NCI-H1417 treated with DMSO at 0.1 percent for 48 hours (cell line): ENCODE measurements at places on chromosomes 11 and 22.

DNA sequence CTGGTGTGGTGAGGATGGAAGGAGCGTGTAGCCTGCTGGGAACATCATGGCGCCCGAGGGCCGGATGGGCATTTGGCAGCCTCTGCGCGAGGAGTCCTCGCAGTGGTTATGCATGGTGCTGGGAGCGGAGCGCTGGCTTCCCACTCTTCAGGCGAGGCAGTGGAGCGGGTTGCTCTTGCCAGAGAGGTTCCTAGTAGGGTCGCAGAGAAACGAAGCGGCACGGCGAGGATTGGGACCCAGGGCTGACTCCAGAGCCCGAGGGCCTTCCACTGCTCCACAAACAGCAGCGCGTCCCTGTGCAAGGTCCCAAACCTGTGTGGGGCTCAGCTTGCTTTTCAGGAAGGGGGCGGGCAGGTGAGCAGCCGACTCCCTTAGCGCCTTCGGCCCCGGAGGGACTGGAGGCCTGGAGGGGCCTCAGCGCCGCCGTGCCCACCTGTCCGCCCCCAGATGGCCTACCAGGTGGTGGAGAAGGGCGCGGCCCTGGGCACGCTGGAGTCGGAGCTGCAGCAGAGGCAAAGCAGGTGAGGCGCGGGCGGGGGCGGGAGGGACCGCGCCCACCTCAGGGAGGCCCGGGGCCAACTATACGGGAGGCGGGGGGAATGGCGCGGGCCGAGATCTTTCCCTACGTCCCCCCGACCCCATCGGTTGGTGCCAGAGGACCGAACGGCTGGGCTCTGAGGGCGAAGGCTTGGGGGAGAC lies 7.2 kb downstream of the ATG16L2 start:
- DNase-seq: no peak

DNA sequence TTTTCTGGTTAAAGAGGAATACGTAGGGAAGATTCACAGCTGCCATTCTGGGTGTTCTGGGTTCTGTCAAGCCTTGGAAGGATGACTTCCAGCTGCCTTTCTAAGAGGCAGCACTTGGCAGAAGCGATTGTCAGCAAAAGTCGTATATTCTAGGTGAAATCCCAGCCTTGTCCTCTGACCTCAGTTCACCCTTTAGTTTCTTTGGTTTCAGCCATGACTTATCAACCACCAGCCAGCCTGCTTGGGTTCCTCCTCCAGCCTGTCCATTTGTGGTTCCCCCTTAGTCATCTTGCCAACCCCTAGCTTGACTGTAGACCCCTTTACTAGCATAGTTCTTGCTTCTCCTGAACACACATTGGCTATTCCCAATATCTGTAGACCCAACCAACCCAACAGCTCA lies 102.3 kb upstream of the CD44 start:
- no peak for DNase-seq

GRCh38 chr11:121466063-121466794 lies 13.5 kb upstream of the SORL1-AS1 start:
- DNase-seq: peak; percentile 69

DNA sequence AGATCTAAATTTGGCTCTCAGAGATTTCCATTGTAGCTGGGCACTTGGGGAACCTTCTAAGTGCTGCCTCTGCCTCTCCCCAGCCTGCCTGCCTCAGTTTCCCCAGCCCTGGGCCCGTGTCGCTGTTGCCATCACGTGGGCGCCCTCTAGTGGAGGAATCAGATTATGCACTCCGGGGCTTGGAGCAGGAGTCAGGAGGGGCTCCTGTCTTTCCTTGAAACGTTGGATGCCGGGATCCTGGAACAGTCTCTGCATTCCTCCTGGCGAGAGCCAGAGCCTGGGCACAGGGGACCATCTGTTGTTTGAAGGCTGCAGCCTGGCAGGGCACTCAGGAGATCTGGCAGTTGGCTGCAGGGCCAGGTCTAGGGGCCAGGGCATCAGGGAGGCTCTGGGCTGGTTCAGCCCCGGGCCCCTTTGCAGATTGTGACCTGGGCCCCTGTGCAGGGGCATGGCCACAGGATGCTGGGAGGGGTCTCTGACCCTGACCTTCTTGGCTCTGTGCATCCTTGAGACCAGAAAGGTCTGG lies 71.6 kb downstream of the LRP5 start:
- DNase-seq: no peak

- no peak for DNase-seq
These were observed 469 bp downstream of the ZBED5 start for GRCh38 chr11:10857459-10857708.

- DNase-seq: no peak
These were observed 288.1 kb downstream of the ETS1 start for GRCh38 chr11:128299132-128299726.

DNA sequence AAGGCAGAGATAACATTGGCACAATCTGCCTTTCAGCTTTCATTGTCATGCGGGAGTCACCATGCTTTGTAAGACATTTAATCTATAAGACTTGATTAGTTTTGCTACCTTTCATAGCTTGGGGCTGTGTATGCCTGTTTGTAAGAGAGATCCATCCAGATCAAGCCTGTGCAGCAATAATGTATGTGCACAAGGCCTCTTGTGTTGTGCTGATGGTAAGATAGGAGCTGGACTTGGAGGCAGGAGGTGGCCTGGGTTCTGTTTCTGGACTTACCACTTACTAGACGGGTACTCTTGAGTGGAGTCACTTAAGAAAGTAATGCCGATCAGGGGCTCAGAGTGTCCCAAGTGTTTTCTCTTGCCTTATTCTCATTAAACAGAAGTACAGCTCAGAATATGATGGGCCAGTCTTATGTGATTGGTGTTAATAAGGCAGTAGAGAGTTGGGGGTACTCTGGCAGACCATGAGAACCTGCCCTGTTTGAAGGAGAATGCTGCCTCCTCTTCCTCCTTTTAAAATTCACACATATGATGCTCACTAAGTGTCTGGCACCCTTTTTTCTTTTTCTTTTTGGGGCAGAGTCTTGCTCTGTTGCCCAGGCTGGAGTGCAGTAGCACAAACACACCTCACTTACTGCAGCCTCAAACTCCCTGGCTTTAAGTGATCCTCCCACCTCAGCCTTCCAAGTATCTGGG lies 30.9 kb downstream of the PTPRJ start:
- no peak for DNase-seq

DNA sequence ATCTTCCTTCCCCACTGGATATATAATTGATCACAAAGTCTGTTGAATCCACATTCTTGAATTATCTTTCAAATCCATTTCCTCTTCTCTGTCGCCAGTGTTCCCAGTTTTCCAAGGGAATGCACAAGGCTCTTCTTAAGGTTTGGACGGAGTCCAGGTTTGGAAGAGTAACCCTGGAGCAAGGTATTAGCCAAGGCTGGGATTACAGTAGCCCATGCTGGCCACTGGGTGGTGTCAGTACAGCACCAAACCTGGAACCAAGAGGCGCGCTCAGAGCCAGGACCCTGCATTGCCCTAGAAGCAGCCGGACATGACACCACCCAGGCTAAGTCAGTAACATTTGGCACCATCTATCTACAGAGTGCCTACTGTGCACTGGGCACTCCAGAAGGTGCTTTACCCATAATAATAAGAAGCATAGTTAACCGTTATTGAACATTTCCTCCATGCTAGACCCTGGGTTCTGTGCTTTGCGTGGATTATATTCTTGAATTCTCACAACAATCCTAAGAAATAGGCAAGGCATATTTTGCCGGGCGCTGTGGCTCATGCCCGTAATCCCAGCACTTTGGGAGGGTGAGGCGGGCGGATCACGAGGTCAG lies 48.0 kb upstream of the CLPB start:
- peak; percentile 14 for DNase-seq

DNA sequence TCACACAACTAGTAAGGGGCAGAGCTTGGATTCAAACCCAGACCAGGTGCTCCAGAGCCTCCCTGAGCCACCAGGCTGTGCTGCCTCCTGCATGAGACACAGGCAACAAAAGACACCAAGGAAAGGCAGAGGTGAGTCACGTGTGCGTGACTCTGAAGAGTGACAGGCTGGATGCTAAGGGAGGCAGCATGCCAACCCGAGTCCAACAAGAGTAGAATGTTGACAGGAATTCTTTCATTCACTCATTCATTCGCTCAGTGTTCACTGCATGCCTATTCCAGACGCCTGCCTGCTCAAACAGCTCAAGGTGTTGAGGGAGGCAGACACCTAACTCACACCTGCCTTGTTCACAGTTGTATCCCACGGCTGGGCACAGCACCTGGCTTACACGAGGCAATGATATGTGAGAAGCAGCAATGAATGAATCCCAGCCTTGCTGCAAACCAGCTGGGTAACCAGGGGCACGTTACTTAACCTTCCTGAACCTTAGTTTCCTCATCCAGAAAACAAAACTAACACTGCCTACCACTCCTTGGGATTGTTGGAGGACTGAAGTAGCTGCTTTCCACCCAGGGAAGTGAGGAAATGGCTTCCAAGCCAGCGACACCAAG lies 73.8 kb upstream of the ARFGAP3 start:
- DNase-seq: no peak

- no peak for DNase-seq
These were observed 41.3 kb downstream of the POU2F3 start for GRCh38 chr11:120281143-120281795.

DNA sequence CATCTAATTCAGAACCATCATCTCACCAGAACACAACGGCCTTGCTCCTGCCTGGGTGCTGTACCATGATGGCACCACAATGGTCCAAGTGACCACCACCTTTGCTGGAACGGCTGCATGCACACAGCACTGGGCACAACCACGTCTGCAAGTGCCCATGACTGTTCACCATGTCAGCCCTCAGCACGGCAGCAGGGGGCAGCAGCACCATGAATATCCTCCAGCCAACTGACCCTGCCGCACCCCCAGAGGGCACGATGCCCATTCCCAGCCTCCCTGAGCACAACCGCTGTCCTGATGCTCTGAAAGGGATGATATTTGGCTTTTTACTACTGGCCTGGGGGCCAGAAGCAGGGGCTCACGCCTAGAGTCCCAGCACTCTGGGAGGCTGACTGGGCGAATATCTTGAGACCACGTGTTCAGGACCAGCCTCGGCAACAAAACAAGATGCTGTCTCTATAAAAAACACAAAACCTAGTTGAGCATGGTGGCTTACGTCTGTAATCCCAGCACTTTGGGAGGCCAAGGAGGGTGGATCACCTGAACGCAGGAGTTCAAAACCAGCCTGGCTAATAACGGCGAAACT lies 25.7 kb downstream of the DRD4 start:
- no peak for DNase-seq

GRCh38 chr22:37363261-37363992 lies 63.9 kb downstream of the ELFN2 start:
- DNase-seq: no peak

DNA sequence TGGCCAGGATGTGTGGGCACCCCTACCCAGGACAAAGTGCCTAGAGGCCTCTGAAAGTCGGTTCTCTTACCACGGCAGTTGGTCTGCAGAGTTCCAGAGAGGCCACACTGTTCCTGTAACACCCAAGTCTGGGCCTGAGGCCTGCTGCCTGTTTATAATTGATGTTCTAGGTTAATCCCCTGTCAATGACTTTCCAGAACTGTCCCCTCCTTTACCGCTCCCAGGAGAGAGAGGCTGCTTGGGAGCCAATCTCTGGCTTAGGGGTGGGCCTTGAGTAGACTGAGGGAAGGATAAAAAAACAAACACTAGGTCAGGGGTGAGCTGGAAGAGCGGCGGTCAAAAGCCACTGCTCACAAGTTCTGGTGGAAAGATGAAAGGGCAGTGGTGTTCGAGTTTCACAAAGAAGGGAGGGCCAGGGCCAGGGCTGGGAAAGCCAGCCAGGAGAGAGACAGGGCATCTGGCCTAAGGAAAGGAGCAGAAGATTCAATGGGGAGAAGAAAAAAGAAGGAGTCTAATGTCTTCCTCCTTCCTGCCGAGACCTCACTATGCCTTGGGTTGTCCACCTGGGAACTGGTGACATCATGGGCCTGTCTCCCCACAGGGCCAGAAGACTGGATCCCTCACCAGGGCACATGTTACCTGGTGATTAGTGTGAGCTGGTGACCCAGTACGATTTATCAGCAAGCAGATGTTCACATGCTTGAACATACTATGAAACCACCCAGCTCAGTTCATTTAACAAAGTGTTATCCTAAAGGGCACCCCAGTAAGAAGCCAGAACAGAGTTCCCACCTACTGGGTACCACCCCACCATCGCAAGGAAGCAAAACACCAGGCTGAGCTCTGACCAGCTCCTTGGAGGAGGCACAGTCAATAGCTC lies 50.2 kb downstream of the PC start:
- DNase-seq: no peak

GRCh38 chr11:120903686-120904085 lies 120.2 kb upstream of the TBCEL start:
- DNase-seq: no peak

- no peak for DNase-seq
These were observed 34.7 kb downstream of the CCDC83 start for GRCh38 chr11:85889676-85890579.

DNA sequence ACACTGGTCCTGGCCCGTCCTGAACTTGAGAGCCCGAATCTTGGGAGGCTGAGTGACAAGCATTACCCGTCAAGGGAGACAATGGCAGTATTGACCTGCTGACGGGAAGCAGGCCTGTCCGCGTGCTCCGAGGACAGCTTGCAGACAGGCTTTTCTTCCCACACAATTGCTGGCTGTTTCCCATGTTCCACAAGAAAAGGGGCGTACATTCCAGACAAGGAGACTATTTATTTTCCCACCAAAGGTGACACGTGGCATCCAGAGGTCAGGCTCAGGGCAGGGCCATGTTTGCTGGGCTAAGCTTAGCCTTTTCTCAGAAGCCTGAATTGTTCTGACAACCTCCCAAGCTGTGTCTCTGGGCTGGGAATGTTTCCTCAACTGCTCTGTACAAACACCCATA lies 86.9 kb upstream of the SPON1 start:
- no peak for DNase-seq

- DNase-seq: no peak
These were observed 29.7 kb upstream of the DDX6 start for GRCh38 chr11:118820412-118821357.

GRCh38 chr11:48106166-48106565 lies 110.4 kb upstream of the OR4B1 start:
- no peak for DNase-seq

DNA sequence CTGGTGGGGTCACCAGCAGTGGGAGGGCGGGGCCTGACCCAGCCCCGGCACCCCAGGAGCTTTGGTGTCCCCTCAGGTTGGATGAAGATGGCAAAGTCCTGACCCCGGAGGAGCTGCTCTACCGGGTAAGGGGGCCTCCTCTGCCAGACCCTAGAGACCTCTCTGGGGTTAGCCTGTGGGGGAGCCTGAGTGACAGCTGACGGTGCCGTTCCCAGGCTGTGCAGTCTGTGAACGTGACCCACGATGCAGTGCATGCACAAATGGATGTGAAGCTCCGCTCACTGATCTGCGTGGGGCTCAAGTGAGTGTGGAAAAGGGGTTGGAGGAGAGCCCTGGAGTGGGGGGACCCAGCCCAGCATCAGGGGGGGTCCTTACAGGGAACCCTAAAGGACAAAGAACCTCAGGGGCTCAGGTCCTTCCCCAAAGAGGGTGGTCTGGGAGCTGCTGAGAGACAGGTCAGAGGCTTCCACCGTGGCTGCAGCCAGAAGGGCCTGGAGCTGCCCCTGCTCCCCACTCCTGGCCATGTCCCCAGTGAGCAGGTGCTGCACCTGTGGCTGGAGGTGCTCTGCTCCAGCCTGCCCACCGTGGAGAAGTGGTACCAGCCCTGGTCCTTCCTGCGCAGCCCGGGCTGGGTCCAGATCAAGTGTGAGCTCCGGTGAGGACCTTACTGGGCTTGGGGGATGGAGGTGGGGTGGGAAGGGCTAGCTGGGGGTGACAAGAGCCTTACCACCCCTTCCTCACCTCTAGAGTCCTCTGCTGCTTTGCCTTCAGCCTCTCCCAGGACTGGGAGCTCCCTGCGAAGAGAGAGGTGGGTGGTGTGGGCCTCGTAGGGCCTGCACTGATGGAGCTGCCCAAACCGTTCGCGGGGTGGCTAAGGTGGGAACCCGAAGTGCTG lies 38.6 kb downstream of the SGSM3 start:
- no peak for DNase-seq

GRCh38 chr11:57792060-57792541 lies 30.5 kb downstream of the CTNND1 start:
- DNase-seq: no peak
